ENCODE measurements at places on chromosomes 16 and 17.

DNA sequence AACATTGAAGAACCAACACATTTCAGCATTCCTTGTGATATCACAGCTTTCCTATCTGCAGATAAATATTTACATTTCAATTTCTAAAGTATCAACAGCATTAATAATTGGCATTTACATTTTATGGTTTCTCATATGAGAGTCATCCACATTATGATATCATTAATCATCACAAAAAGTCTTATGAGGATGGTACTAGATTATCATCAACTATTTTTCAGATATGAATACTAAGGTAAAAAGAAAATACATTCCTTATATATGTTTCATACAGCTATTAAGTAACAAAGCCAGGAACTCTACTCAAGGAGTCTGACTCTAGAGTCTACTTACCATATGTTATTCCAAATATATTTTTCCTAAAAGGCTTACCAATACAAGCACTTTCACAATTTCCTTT, 40.7 kb downstream of the ABCA5 start:
- no peak for DNase-seq

DNA sequence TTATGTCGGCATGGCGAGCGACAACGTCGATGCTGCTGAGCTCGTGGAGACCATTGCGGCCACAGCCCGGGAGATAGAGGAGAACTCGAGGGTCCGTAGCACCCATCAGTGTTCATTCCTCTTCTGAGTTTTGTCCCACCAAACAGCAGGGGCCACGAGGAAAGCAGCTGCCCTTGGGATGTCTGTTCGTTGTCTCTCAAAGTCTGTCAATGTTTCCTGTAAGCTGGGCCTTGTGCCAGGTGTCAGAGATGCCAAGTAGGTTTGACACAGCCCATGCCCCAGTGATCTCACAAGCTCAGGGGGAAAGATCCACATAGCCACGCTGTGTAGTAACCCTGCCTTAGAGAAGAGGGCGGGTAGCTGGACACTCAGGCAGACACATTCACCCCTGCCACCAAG, 22.6 kb downstream of the NTAN1 start:
- no peak for DNase-seq

DNA sequence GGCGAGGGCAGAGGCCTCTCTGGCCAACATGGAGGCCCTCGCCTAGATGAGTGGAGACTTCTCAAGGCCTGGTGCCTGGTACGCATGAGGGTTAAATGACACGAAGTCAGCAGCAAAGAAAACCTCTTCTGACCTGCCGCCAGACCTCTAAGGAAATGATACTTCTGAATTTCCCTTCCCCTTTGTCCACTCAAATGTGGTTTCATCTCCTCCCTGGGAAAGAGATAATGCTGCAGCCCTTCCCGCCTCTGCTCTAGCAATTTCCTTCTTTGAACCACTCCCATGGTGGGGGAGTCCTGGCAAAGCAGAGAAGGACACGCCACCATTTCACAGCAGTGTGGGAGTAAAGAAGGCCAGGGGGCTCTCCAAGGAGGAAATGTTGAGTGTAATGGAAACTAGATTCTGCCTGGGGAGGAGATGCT, 65.7 kb upstream of the BCAR1 start:
- DNase-seq: no peak

DNA sequence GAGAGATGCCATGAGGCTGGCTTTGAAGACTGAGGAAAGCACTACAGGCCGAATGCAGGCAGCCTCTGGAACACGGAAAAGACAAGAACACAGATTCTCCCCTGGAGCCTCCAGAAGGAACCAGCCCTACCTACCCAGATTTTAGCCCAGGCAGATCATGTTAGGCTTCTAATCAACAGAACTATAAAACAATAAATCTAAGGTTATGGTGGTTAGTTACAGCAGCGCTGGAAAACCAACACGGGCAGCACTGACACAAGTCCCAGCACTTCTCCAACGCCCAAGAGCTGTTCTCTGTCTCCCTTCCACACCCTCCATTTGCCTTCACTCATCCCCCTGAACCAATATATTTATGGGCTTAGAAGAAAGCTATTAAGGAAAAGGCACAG, 7.5 kb downstream of the ANKRD11 start:
- no peak for DNase-seq

DNA sequence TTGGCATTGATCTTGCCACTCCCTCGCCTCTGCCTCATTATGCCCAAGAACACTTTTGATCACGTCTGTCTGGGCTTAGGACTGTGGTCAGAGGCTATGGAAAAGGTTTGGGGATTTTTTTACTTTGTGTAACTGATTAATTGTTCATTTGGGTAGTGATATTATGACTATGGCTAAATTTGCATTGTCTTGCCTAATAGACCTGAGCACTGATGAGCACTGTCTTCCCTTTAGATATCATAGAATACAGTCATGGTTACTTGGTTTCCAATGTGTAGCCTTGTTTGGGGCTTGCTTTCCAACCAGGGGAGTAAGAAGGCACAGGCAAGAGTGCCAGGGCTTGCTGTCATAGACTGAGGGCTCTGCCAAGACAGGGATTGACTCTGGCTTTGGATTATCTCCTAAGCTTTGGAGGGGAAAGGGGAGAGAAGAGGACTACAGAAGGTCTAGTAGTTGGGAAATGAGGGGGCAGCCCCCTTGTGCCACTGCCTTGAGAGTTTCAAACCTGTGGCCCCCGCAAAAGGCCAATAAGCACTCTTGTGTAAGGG, 13.7 kb downstream of the LIMD2 start:
- DNase-seq: no peak

DNA sequence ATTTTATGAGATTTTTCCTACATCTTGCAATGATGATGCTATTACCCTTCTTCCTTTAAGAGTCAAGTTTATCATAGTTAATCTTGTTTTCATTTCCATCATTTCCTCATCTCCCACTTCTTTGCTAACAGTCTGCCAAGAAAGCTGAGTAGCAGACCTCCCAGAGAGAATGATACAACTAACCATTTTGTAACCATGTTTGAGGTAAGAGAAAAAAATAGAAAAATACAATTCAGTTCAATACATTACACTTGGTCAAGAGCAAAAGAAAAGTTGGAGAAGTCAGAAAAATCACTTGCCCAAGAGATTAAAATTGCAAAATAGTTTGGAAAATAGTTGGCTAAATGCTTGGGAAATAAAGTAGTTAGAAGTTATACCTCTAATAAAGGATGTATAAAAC, 154.4 kb downstream of the ABCA8 start:
- no peak for DNase-seq

GRCh38 chr17:48241131-48241591, 133.6 kb downstream of the SNX11 start:
- DNase-seq: no peak

DNA sequence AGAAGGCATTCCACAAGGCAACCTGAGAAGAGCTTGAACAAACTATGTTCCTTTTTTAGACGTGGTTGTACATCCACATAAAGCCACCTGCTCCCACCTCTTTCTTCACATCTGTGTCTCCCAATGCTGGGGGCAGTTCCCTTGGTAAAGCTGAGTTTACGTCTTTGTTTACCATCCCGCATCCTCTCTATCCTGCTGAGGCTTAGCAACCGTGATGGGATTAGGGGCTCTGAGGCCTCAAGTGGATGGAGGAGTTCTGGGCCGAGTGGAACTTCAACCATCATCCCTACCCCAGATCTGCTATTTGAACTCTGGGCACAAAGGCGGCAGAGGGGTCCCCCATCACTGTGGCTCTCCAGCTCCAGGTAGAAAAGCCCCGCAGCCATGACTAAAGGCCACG, 94.2 kb upstream of the CREBBP start:
- no peak for DNase-seq

DNA sequence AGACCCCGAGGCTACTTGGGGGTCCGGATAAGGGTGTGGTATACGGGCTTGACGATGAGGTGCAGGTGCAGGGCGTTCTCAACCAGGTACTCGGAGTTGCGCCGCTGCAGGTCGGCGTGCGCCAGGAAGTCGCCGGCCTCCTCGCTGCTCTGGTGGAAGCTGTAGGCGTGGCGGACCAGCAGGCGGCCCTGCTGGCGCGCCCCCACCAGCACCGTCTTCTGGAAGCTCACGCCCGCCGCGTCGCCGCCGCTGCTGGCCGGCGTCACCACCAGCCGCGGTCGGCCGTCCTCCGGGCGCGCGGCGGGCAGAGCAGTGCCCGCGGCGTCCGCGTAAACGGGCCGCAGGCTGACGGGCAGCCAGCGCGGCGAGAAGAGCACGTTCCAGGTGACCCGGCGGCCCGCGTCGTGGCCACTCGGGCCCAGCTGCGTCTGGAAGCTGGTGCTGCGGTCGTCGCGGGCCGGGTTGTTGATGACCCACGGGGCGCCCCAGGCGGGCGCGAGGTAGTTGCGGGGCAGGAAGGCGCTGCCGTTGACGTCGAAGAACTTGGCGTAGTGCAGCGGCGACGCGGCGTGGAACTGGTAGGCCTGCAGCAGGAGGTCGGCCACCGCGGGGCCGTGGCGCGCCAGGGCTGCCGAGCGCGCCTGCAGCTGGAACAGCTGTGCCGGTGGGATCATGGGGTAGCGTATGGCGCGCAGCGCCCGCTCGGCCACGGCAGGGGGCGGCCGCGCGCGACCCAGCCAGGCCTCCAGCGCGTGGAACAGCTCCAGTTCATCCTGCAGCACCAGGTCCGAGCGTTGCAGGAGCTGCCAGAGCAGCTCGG, 4.8 kb downstream of the BTBD17 start:
- DNase-seq: no peak

- DNase-seq: peak; percentile 43
These were observed 18.8 kb upstream of the ASGR2 start for GRCh38 chr17:7133424-7133823.

GRCh38 chr17:6205033-6205432, 134.9 kb downstream of the WSCD1 start:
- DNase-seq: no peak

DNA sequence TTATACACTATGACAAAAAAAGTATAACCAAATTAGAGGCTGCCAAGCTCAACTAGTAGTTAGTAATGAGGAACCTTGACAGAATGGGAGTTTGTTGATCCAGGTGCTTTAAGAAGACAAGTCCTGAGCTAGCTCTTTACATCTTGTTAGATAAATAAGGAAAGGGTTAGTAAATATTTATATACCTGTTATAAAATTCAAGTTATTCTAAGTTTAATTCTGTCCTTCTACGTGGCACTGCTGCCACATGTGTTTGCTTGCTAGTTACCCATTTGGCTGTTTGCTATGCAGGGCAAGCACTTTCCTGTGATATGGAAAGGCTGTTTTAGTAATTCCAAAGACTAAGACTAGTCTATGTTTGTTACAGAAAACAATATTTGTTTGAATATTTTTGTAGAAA, 180.5 kb downstream of the MYO1D start:
- no peak for DNase-seq

DNA sequence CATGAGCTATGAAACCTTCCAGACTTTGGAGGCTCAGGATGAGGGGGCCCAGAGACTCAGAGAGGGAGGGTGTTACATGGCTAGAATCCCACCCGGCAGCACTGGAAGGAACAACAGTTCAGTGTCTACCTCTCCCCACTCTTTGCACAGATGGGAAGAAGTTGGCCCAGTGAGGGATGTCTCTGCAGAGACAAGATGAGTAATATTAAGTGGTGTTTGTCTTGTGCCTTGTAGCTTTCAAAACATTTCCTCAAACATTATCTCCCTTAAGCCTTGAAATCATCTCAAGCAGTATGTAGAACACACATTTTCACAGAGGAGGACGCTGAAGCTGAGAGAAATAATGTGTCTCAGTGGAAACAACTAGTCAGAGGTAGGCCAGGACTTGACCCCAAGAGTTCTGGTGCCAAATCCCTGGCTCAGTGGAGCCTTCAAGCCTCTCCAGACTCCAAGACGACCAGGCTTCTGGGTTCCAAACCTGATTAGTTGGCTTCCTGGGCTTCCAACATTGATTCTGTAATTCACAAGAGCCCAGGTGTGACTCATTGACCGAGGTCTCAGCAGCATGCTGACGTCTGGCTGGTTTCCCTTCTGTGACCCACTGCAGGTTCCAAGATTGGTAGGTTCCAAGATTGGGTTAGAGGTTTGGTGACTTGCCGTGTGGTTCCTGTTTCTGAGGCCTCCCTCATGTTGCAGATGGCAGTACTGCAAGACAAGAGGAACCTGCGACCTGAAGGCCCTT, 7.4 kb downstream of the RNF112 start:
- DNase-seq: no peak

- DNase-seq: no peak
These were observed 1.5 kb downstream of the FBRS start for GRCh38 chr16:30659507-30660423.

GRCh38 chr17:50816771-50817751, 18.3 kb upstream of the WFIKKN2 start:
- no peak for DNase-seq

DNA sequence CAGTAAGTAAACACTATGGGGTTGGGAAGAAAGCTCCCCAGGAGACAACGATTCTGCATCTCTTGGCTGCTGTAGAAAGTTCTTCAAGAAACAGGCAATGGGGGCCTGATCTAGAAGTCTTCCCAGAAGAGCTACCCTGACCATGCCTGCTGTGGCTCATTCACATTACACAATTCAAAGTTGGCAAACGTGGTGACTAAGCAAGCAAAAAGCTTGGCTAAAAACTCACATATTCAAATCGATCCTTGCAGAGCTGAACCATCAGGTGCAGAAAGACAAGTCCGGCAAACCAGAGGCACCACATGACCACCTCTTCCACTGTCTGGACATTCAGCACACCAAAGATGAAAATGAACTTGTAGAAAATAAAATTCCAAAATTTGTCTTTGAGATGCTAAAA, 16.1 kb downstream of the AMFR start:
- no peak for DNase-seq

DNA sequence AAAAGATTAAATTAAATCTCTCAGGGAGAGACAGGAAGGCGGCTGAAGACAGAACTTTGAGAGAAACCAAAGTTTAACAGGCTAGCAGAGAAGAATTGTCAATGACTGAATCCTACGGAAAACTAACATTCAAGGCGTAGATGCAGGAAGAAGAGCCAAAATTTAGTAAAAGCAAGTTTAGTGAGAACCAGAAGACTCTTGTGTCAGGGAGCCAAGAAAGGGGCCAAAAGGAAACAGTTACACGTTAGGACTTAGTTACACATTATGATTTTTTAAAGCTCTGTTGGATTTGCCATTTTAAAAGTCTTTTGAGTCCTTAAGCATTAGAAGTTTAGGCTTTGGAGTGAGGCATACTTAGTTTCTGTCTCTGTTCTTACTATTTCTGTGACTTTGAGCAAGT, 164.6 kb downstream of the CHD9 start:
- no peak for DNase-seq

DNA sequence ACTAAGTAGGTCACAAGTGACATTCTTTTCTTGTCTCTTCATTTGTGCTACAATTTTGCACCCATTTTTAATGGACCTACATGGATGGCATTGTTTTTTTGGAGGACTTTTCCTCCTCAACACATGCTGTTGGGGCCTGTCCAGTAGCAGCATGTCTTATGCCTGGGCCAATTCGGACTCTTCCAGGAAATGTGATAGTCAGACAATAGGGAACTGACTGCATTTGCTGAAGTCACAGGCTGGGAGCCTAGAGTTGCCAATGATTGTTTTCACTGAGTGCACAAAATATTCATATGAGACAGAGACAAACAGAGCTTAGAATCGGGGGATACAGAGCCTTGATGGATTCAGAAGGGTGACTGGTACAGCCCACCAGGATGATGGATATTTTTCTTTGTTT, 867.3 kb upstream of the GOT2 start:
- DNase-seq: no peak

Data from neuronal stem cell (in vitro differentiated cells).